A549 treated with CORT108297 at 1 μM for 4 hours (cell line): ENCODE measurements at places on chromosomes 7 and 10. TPM values are rescaled to one million over a fixed set of nuclear protein-coding genes. Genes with fewer than 3 reads are reported as not detected.

Gene PLCE1
- total RNA-seq, result 4.3 to 5.8 TPM (median 5.2 TPM) in 5 replicates

Gene RAB19
- not detected in 5 replicates for total RNA-seq

Gene EZH2
- 21.1 to 25.4 TPM (median 22.2 TPM) in 5 replicates for total RNA-seq

Gene PRRT4
- 0.20 to 0.54 TPM (median 0.44 TPM) in 5 replicates for total RNA-seq

Gene CTTNBP2
- total RNA-seq, result 0.21 to 0.92 TPM (median 0.41 TPM) in 5 replicates
